ENCODE measurements at places on chromosomes 6 and 20.

DNA sequence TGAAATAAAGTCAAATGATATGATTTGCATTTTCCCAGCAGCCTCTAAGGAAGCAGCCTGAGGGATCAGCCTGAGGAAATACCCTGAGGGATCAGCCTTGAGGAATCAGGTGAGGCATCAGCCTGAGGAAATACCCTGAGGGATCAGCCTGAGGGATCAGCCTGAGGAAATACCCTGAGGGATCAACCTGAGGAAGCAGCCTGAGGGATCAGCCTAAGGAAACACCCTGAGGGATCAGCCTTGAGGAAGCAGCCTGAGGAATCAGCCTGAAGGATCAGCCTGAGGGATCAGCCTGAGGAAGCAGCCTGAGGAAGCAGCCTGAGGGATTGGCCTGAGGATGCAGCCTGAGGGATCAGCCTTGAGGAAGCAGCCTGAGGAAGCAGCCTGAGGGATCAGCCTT is 669.7 kb upstream of the AGPAT4 start:
- DNase-seq: no peak

DNA sequence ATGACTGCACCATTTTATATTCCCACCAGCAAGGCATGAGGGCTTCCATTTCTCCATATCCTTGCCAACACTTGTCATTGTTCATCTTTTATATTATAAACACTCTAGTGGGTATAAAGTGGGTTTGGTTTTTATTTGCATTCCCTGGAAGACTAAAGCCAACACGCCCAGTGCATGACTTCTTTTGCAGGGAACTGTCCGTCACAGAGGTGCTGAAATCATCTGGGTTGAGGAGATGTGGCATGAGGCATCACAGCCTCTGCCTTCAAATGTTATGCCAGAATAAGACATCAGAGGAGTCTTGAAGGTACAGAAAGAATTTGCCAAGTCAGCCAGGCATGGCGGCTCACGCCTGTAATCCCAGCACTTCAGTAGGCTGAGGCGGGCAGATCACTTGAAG is 29.9 kb upstream of the FAM210B start:
- DNase-seq: no peak

- DNase-seq: no peak
These were observed 18.4 kb downstream of the FOXP4 start for GRCh38 chr6:41564448-41565142.

GRCh38 chr20:42961771-42962170 is 227.9 kb downstream of the PTPRT start:
- DNase-seq: no peak

GRCh38 chr6:11586536-11586935 is 49.0 kb downstream of the TMEM170B start:
- DNase-seq: no peak

GRCh38 chr6:44128020-44128917 is 915 bp downstream of the TMEM63B start:
- no peak for DNase-seq

DNA sequence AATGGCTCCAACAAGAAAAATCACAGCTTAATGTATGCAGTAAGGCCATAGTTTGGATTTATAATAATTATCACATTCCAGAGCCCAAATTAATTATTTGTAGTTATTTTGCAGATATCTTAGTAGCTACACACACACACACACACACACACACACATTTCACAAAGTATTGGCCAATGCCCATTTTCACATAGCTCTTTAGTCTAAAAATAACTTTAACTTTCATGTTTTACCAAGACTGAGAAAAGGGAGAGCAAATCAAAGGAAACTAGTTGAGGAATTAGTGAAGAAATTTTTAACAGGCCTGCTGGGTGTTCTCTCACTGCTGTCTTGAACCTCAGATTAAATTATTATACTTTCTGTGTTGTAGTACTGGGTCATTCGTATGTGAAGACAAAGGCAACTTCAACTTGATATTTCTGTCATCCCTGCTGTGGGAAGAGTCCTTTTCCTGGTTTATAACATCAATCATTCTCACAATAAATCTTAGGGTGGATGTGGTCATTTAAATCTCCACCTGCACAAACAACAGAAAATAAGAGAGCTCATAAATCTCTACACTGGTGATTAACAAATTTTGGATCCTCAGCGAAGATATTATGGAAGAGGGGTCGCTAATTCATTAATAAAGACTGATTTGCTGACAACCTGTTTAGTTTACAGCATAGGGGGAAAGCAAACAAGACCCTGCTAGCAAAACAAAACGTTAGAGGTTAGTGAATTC is 1.6 kb upstream of the TCF21 start:
- no peak for DNase-seq

GRCh38 chr20:20411402-20411801 is 43.5 kb downstream of the INSM1 start:
- no peak for DNase-seq

DNA sequence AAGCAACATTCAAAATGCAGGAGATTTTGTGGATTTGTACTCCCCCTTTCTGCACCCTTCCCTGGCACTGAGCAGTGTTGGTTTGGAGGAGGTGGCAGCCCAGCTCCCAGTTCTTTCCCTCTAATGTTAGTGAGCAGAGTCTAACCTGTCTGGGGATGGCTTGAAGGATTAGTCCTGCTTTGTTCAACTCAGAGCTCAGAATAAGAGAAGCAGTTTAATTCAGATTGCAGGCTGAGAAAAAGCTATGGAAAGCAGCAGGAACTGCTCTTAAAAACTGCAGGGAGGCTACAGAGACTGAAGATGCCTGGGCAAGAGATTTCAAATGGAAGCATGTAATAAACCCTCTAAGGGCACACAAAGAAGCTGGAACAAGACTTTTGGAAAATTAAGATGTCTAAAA is 223.4 kb upstream of the GGTLC1 start:
- no peak for DNase-seq

DNA sequence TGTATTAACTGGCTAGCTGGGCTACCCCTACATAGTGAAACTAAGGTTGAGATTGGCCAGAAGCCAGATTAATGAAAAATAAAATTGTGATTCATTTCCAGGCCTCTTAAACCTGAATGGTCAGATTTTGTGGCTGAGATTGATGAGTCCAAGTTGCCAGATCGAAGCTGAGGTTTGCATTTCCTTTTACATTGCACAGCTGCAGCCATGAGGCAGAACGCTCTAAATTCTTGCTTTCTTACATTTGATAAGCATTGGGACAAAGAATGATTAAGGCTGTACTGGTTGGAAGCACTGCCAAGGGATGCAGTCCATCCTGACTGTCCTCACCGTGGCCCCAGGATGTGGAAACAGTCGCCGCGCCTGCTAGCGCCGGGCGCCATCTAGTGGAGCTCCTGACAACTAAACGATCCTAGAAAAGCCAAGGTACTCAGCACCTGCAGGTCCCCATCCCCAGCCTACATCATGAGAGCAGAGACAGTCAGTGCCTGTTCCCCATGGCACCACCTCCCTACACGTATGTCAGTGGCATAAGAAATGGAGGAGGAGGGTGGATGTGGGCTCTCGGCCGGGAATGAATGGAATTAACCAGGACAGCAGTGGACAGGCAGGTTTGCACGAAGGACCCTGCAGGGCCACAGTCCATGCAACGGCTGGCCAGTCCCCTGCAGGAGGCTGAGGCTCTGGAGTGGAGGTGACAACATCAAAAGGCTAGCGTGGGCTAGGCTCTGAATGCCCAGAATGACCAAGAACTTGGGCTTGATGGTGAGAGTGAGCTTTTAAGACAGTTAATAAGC is 19.0 kb downstream of the PXDC1 start:
- DNase-seq: no peak

DNA sequence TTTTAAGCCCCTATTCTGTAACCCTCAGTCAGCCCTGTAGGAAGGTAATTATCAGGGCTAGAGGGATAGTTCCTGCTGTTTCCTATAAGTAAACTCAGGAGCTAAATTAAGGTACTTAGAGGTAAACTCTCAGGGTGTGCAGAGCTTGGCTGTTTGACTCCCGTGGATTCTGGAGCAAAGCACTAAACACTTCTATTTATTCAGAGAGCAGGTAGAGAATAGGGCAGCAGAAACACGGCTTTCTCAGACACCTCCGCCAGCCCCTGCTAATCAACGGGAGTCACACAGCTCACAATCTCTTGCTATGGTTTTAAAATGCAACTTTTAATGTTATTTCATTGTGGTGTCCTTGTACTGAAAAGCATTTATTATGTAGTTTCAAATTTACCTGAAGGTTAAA is 21.8 kb downstream of the PRKN start:
- DNase-seq: no peak

- no peak for DNase-seq
These were observed 65.8 kb upstream of the SLC22A1 start for GRCh38 chr6:160055813-160056212.

- DNase-seq: no peak
These were observed 18.1 kb upstream of the MAS1L start for GRCh38 chr6:29505808-29506207.

GRCh38 chr20:12764851-12765250 is 243.9 kb upstream of the SPTLC3 start:
- no peak for DNase-seq

DNA sequence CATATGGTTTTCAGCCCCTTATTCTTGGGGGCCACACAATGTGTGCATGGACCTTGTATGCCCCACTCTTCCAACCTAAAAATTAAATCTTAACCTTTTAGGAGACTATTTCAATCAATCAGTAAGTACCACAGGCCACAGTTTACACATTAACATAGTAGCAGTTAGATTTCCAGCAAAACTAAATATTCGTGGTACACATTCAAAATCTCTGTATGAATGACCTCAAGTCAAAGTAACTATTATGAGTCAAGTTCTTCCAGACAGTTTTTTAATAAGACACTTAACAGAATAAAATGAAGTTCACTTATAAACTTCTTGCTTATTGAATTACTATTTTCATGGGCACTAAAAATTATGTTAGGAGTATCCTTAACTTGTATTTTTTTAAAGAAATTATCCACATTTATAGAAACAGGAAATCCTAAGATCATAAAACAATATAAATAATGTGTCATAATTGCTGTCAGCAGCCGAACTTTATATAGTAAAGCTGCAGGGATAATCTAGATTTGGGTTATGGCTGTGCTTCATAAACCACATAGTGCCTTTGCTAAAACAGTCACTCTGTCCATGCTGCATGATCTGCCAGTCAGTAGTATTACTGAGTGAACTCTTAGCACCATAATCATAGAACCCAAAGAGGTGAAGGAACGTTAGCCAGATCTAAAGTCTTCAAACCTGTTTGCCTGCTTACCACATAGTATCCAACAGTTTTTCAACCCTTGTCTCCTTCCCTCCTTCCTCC is 21.7 kb downstream of the SEC63 start:
- no peak for DNase-seq

DNA sequence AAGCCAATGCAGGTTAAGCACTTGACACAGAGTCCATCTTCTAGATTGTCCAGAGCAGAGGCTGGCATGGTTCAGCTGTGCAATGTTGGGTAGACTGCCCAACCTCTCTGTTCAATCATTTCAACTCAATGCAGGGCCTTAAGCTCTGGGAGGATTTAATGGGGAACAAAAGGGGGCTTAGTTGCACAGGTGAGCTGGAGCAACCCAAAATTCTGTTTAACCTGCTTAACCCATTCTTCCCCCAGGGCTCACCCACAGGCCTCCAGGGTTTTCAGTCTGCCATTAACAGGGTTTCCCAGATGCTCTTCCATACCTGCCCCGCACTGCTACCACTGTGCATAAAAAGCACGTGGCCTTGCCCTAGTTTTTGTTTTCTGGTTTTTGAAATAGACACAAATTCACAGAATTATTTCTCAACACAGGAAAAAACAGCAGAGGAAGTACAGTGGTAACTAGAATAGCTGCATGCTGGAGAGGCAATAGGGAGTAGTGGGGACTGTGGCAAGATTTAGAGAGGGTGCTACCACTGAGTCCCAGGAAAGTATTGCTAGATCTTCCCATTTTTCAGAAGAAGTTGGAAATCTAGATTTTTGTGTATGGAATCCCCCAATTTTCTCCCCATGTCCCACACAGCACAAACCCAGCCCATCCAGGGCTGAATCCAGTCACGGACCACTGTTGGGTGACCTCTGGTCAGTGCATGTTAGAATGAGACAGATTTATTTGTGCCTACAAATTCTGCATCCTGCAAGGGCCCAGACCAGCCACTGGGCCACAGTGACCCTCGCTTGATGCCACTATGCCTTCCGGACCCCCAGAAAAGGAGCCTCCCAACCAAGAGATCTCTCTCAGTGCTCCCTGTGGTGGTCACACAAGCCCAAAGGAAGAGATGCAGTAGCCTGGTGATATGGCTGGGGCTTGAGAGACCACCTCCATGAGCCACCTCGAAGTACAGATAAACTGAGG is 4.6 kb downstream of the PTGIS start:
- no peak for DNase-seq

- no peak for DNase-seq
These were observed at the start of gene GCNT2 for GRCh38 chr6:10521104-10521808. TSS of gene GCNT2 (plus strand) at chr6:10521351. CDS start at chr6:10528912, 7,561 bp downstream.

GRCh38 chr6:170247178-170247701 is 43.6 kb downstream of the DLL1 start:
- no peak for DNase-seq

DNA sequence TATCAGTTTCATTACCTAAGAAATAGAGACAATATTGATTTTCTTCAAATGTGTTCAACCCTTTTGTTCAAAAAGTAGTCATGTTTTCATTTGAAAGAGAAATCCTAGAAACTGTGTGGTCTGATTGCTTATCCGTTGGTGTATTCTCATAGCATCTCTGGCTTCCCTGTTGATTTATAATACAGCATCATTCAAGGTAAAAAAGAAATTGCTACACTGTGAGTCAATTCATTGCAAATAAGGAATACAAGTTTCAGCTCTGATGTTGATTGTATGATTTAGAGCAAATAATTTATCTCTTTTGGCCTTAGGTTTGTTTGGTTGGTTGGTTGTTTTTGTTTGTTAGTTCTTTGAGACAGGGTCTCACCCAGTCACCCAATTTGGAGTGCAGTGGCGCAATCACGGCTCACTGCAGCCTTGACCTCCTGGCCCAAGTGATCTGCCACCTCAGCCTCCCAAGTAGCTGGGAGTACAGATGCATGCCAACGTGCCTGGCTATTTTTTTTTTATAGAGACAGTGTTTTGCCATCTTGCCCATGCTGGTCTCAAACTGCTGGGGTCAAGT is 185.5 kb upstream of the TNFAIP3 start:
- DNase-seq: no peak

GRCh38 chr6:78829407-78829806 is 37.9 kb upstream of the IRAK1BP1 start:
- DNase-seq: no peak

GRCh38 chr6:122289762-122290539 is 109.5 kb upstream of the HSF2 start:
- DNase-seq: no peak

DNA sequence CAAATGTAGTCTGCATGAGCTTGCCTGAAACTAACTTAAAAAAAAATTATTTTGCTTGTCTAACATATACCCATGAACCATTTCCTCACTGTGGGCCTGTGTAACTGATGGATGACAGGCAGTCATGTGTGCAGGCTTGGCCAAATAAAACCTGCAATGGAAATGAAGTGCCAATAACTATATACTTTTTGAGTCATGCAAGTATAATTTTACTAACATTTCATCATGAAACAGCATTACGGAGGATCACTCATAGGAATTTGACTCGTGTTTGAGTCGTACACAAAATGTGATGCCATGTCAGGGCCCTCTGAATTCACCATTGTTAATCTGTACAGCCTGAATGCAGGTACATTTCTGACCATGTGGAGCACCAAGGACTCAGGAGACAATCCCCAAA is 46.6 kb downstream of the HDDC2 start:
- DNase-seq: no peak

- DNase-seq: no peak
These were observed 71.1 kb downstream of the ZDHHC14 start for GRCh38 chr6:157452096-157452495.
